Activated T-helper 17 cell treated with anti-CD3 and anti-CD28 coated beads, Interleukin-2, amount 50 U/mL, for 72 hours (primary cell): ENCODE measurements at places on chromosomes 12 and 14. TPM values are rescaled to one million over a fixed set of nuclear protein-coding genes. Genes with fewer than 3 reads are reported as not detected.

GRCh38 chr12:69097619-69098368 is 141.6 kb upstream of the CPSF6 start:
- no peak for ATAC-seq

DNA sequence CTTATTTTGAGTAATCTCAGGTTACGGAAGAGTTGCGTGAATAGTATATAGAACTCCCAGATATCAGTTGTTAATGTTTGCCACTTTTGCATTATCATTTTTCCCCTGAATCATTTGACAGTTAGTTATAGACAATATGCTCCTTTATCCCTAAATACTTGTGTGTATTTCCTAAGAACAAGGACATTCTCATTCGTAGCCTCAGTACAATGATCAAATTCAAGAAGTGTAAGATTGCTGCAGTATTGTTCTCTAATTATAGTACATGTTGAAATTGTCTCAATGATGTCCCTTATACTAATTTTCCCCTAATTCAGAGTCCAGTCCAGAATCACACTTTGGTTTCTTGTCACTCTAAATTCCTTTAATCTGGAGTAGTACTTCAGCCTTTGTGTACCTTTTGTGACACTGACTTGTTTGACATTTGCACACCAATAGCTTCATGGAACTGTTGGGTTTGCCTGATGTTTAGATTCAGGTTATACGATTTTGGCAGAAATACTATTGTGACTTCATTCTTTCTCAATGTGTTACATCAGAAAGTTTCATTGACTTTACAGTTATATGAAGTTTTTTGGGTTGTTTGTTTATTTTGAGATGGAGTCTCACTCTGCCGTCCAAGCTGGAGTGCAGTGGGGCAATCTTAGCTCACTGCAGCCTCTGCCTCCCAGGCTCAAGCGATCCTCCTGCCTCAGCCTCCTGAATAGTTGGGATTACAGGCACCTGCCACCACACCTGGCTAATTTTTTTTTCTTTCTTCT is 13.1 kb downstream of the DYNC1H1 start:
- no peak for ATAC-seq

DNA sequence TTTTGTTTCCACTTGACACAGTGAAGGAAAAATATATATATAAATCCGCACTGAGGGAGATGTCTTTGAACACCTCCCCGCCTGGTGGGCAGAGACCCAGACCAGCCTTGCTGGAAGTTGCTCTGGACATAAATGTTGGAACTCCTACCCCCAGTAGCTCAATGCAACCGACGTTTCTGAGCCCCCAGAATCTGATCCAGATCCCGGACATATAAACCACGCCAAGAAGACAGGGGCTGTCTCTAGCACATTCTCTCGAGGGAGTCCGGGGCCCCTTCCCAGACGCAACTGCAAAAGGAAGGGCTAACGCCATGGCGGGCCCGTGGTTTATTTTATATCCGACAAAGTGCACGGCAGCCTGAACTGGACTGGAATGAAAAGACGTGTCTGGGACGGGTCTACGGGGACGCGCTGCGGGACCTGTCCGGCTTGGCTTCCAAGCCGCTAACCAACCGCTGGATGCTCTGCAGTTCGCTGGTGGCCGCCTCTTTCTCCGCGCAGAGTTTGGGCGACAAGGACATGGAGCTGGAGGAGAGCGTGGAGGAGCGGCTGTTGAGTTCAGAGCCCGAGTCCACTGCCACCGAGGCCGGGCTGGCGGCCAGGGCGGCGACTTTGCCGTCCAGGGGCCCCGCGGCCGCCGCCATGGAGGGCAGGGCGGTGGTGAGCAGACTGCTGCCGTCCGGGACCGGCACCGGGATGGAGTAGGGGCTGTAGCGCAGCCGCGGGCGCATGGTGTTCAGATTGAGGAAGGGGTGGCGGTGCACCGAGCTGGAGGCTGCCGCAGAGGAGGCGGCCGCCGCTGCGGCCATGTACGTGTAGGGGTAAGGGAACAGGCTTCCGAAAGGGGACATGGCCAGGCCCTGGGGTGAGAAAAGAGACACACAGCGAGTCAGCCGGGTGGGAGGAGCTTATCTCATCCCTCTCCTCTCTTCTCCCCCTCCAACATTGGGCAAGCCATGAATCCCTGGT is 12.2 kb downstream of the TBX3 start:
- no peak for ATAC-seq

DNA sequence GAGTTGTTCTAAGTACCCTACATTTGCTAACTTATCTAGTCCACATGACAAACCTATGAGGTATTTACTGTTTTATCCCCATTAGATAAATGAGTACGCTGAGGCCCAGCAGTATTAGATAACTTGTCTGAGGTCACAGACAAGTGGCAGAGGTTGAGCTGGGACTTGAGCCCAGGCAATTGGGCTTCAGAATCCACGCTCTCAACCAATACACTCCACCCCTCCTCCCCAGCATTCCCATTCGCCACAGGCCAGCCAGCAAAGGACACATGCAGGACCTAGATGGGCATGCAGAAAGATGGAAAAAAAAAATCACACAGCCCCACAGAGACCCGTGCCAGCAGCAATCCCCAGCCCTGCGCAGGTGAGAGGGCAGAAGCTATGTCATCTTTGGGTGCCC is 12.4 kb downstream of the HDAC7 start:
- no peak for ATAC-seq

GRCh38 chr12:132083614-132083940 is 60.5 kb downstream of the DDX51 start:
- peak; percentile 1 for ATAC-seq

DNA sequence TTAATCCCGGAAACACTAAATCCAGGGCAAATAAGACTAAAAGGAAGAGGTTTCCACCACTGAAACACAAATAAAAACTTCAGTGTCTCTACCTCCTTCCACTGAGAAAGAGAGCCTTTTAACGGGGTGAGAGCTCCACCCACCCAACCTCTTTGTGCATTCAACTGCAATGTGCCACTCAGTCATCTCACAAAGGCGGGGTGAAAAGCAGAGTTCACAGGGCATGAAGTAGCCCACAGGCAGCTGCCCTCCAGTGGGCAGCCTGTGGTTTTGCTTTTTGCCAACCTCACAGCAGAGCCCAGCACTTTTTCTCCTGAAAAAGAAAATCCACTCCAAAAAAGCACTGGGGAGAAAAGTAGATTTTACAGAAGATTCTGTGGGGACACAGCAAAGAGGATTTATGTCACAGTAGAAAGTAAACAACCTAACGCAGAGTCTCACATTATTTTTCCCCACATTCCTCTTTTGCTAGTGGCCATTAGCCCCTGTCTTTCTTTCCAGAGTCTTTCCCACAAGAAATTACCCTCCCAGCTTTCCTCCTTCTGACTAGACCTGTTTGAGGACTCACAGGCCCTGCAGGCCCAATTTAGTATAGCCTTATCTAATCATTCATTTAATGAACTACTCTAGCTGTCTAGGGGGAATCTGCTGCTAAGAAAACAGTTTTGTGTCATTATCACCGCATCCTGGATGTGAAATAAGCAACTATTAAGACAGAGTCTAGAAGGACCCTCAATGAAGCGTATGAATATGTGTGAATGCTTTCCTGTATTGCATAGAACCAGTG is 753.8 kb upstream of the FOXG1 start:
- ATAC-seq: no peak

DNA sequence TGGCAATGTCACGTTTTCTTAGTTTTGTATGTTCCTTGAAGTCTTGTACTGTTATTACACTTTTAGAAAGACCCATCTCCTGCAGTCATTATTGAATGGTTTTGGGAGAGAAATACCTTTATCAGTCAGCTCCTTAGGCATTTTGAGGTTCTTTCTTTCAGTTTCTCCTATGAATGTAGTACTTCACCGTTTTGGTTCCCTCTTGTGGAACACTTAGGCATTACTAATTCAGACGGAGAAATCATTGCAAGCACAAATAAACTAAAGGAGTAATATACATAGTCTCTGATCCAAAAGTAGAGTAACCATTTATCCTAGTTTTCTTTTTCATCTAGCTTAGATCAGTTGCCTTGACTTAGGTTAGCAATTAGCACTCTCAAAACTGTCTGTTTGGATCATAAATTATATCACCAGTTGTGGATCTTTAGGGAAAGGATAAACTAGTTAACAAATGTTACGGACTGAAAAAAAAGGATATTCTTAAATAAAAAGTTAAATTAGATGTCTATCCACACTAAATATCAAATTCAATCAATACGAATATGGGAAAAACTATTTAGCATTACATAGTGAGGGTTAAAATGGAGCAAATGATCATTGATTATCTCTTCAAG is 1538.3 kb upstream of the SEL1L start:
- no peak for ATAC-seq

GRCh38 chr12:132710405-132711079 is at the start of gene PGAM5:
Gene PGAM5, plus strand, starts transcription at chr12:132710842. Its CDS starts 35 bp downstream, at chr12:132710877.
- peak; percentile 94 for ATAC-seq

The TBC1D30 gene
- total RNA-seq: 0.34 TPM

DNA sequence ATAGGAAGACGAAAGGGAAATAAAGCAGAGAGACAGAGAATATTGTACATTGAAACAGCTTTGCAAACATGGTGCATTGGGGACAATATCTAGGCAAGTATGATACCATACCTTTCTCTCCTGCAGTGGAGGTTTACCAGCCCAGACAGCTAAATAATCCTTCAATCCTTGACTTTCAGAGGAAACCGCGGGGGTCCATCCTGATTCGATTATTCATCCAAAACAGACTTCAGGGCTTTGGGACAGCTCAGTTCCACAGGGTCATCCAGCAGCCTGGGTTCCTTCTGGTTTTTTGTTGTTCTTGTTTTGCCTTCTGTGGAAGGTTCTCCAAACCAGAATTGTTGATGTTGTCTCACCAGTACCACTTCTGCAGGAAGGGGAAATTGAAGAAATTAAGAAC is 81.5 kb downstream of the LGR5 start:
- ATAC-seq: no peak

DNA sequence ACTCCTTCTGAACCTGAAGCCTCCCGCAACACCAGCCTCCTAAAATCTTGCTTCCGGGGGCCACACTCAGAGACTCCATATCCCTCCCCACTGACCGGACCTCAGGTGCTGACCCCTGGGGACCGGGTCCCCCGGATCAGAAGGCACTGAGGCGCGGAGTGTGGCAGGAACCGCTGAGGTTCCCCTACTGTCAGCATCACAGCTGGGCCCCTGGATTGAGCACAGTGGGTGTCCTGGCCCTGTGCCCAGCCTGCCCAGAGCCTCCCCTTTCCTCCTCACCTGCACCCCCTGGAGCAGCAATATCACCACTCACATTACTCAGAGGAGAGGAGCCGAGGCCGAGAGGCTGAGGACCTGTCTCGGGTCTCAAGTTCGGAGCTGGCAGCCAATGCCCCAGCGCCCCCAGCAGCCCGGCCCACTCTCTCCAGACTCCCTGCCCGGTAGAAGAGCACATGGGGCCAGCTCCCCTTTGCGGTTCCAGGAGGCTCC is 101.2 kb upstream of the EIF5 start:
- ATAC-seq: no peak

DNA sequence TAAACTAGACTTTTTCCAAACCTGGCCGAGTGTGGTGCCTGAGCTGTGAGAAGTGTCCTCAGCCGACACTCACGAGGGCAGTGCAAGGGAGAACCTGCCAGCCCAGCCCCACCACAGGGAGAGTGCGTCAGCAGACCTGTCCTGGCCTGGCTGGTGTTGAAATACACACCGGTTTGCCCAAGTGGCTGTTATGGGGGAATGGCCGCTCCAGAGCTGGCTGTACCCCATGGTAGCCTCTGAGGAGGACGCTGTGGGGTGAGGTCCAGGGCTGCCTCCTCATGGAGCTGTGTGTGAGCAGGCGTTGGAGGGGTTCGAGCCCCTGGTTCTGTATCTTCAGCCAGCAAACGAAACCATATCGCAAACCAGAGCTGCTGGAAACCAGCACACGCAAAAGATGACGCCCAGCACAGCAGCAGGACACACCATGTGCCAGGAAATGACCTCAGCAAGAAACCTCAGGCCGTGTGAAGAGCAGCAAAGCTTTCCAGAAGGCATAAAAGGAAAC is 9.4 kb downstream of the ANKRD9 start:
- ATAC-seq: peak; percentile 68

The ACAD10 gene
- 28.7 TPM for total RNA-seq

The TBX5 gene
- not detected for total RNA-seq

DNA sequence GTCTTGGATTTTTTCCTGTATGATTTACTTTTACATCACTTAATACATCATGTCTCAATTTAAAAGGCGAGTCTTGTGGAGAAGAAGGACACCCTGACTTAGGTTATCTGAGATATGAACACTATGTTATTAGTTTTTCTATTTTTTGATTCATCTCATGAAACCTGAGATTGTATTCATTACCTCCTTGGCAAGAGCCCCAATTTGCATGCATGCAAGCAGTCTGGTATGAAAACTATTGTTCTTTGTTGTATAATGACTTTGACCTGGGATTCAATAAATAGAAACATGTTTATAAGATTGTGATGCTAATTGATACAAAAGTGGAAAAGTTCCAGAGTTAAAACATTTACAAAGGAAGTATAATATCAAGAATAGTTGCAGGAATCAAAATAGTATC is 576.1 kb downstream of the NOVA1 start:
- no peak for ATAC-seq

The TPPP2 gene
- not detected for total RNA-seq

The SMIM41 gene
- not detected for total RNA-seq

DNA sequence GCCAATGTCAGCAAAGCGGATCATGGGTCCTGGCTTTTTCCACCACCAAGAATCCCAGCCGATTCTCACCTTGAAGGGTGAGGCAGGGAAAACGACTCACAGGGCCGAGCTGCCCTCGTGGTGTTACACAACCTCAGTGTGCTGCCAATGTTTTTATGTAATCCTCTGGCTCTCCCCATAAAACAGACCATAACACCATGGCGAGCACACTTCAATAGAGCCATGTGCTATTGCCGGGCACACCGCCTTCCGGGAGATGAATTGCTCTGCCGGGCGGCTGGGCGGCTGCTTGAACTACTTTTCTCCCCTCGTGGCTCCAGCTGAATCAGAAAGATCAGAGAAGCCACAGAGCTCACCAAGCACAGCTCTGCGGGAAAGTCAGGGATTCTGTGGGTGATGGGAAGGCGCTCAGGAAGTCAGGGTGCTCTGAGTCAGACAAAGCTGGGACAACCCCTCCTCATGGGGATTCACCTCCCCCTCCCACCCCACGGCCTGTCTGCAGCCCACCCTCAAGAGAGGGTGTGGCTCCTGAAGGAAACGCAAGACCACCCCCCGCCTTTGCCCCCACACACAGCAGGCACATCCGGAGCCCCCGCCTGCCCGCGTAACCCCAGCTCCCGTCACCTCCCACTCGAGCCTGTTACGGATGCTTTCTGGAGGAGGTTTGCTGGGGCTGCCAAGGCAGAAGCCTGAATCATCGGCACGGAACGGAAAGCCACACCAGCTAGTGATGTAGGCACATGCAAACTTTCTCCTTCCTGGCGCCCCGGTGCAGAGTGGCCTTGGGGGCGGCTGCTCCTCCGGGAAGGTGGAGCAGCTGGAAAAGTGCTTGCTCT is 1.8 kb downstream of the GALNT9 start:
- peak; percentile 91 for ATAC-seq
